ENCODE measurements at places on chromosomes 1 and 21.

DNA sequence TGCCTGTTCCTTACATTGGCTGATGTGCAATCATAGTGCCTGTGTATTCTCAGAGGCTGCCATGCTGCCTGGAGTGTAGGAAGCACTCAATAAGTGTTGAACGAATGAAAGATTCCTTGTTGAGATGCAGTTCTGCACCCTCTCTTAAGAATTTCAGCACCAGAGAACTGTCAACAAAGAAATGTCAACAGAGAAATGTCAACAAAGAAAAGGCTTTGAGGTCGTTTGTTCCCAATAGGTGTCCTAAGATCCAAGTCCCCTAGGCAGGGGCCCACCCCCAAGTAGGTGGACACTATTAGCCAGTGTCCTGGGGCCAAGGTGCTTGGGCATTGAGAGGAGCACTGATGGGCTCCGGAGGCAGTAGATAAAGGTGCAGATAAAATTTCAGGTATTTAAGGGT lies 12.6 kb downstream of the KCND3 start:
- no peak for DNase-seq

- DNase-seq, result no peak
Observed at GRCh38 chr1:18703041-18703621, 72.5 kb downstream of the PAX7 start.

DNA sequence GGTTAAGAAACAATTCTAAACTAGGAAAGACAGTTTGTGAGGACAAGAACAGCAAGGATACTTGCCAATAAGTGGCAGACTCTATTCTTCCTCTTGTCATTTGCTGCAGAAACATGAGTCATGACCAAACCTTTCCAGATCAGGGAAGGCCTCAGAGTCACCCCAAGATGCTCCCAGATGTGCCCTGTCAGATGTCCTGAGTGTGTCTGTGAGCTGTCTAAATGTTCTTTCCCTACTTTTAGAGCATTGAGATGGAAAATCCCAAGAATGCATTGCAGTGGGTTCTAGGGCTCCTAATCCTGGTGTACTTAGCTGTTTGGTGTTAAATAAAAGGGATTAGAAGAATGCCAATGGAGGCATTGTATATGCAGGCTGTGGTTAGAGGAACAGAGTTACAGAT lies 57.5 kb upstream of the KIAA0040 start:
- no peak for DNase-seq

DNA sequence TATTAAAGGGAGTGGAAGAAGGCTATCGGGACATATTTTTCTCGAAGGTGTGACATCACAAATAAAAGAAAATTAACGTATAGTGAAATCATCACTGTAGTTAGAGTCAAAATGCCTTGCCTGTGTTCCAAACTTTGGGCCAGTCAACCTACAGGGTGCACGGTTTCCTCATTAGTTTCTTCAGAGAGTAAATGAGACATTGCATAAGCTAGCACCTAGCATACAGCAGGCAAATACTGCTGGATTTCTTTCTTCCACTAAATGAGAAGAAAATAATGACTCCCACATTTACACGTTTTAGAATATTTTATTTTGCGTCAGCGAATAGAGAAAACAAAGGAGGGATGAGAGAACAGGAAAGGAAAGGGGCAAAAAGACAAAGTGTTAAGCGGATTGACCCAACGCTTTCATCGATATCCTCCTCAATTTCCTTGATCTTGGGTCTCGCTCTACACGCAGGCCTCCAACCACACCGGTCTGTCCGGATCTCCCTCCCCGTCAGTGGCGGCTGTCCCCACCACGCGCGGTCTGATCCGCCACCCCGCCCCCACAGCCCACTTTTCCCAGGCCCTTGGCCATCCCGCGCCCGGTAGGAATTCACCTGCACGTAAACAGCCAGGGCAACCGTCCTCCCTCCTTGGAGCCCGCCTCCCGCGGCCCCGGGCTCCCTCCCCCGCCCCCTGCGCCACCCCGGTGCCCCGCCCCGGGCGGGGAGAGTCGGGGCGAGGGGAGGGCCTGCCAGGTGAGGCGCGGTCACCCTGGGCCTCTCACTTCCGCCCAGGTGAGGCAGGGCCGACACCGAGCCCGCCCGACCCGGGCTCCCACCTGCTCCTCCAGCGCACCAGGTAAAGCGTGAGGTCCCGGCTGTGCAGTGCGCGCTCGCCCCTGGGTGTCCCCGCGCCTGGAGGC lies at the start of gene PATJ:
TSS of gene PATJ (plus strand) at position 770 of the 909 bp plus-strand sequence. CDS start 20,413 bp downstream, outside the sequence.
- DNase-seq, result peak; percentile 23

DNA sequence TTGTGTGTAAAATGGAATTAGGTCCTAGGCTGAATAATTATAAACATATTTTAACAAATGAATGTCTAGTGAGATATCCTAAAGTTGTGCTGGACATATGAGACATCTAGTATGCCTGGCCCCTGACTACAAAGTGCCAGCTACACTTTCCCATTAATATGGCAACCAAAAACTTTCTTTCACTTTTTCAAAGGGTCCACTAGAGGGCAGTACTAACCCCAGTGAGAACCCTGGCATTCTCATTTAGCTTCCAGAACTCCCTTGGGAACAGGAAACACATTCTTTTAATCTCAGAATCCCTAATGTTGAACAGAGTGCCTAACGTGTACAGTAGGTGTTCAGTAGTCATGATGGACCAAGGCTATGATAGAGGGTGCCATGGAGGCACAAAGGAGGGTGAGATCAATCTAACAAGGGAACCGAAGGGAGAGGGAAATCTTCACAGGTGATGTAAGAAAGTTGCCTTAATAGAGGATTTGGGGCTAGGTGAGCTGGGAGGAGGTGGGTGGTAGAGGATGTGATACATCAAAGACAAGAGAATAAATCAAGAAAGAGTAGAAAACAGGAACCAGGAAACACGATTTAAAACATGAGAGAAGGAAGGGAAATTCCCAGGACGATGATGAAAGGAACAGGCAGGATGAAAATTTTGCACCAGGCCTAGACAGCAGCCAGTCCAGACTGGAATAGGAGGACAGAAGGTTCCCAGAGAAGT lies 41.6 kb downstream of the NSL1 start:
- DNase-seq, result no peak

DNA sequence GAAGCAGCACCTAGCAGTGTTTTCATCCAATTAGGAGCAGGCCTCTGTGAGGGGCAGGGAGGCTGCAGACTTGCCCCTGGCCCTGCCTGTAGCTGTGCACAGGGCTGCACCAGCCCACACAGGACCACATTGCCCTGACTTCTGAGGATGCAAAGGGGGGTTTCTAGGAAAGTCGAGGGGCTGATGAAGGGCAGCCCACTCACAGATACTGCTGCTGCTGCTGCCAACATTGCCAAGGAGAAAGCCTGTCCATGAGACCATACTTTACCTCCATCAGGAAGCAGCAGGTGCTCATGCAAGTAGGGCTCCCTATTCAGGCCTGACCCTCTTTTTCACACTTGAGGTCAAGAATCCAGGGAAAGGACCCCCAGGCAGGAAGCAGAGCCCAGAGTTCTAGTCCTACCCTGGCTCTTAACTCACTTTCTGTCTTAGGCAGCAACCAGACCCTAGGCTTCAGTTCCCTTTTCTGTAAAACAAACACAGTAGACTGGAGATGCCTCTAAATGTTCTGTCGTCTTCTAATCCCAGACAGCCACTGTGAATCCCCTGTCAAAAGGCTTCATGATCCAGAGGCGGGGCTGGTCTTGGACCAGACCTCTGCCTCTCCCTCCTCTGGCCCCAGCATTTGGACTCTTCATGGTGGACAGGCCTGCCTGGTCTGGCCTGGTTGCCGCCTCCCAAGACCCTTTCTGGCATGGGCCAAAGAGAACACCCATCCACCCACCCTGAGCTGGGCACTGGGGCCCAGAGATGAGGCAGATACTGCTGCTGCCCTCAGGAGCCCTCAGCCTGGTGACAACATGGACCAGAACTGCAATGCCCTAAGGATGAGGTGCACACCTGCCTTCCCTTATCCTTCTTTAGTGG lies 120.2 kb downstream of the GLIS1 start:
- no peak for DNase-seq

DNA sequence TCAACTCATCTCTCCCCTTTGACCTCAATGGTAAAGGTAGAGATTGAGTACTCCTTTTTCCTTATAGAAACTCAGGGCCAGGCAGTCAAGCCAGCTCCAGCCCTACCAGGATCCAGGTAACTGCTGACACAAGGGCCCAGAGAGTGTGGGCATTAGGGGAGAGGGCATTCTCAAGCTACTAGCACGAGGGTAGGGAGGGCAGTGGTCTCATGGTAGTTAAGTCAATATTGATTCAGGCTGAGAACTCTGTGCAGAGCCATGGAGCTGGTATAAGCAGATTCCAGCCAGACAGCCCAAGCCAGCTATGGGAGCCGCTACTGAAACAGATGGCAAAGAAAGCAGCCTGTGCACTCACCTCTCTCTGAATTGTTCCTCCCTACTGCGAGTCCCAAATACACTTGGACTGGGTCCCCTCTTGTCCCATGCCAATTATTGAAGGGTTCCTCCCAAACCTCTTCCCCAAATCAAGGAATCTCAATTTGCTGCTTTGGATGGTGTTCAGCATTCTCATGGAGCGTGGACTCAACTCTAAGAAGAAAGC lies 2.8 kb downstream of the PI4KB start:
- DNase-seq, result no peak

GRCh38 chr21:37145635-37146111 lies 72.6 kb downstream of the TTC3 start:
- no peak for DNase-seq

DNA sequence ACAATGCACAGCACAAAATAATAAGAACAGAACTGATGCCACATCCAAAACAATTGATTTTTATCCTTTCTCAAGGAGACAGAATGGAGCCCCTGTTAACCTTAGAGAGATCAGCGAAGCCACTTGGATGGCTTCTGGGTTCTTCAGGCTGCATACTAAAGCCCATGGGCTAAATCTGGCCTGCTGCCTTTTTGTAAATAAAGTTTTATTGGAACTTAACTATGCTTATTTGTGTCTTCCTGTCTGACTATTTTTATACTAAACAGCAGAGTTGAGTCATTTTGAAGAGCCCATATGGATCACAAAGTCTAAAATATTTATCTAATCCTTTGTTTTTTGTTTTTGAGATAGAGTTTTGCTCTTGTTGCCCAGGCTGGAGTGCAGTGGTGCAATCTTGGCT lies 16.3 kb upstream of the PPM1J start:
- no peak for DNase-seq

DNA sequence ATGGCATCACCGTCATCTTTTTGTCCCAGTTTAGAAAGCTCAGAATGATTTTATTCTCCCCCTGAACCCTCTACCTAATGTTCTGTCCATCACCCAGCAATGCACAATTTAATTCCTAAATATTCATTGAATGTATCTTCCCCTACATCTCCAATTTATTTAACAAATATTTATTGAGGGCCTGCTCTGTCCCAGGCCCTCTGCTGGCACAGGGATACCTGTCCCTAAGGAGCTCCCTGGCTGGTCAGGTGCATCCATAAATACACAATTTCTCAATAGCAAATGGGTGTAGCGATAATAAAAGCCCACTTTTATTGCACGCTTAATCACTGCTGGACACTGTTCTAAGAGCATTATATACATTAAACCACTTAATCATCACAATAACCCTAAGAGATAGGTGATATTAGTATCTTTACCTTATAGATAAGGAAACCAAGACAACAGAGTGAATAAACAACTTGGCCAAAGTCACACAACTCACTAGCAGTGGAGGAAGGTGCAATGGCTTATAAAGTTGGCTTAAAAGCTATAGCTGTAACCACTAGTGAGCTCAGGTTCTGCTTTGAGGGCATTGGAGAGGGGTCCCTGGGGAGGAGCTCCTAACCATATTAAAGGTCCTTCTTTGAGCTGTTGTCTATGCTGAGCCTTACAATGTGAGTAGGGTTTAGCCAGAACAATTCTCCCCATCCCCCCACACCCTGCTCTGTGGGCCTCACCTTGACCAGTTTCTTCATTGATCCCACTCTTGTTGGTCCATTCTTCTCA lies 126.3 kb upstream of the JUN start:
- no peak for DNase-seq

- no peak for DNase-seq
Observed at GRCh38 chr1:20279509-20279908, 11.2 kb upstream of the VWA5B1 start.
